Activated CD8-positive, alpha-beta memory T cell treated with anti-CD3 and anti-CD28 coated beads for 48 hours (primary cell): ENCODE measurements at places on chromosomes 7 and 10.

GRCh38 chr7:1963575-1963974 lies 269.2 kb downstream of the MAD1L1 start:
- no peak for DNase-seq

GRCh38 chr10:59976909-59977308 lies 70.6 kb upstream of the CCDC6 start:
- no peak for DNase-seq

- DNase-seq, result no peak
Observed at GRCh38 chr7:37538945-37539344, 90.3 kb upstream of the ELMO1 start.

DNA sequence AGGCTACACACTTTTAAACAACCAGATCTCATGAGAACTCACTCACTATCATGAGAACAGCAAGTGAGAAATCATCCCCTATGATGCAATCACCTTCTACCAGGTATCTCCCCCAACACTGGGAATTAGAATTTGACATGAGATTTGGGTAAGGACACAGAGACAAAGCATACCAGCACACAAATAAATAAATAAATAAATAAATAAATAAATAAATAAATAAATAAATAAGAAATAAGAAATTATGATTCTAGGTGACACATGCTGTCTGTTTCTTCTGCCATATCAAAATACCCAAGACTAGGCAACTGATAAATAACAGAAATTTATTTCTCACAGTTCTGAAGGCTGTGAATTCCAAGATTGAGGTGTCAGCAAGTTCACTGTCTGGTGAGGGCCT lies 87.2 kb upstream of the CYP2C9 start:
- DNase-seq, result no peak

DNA sequence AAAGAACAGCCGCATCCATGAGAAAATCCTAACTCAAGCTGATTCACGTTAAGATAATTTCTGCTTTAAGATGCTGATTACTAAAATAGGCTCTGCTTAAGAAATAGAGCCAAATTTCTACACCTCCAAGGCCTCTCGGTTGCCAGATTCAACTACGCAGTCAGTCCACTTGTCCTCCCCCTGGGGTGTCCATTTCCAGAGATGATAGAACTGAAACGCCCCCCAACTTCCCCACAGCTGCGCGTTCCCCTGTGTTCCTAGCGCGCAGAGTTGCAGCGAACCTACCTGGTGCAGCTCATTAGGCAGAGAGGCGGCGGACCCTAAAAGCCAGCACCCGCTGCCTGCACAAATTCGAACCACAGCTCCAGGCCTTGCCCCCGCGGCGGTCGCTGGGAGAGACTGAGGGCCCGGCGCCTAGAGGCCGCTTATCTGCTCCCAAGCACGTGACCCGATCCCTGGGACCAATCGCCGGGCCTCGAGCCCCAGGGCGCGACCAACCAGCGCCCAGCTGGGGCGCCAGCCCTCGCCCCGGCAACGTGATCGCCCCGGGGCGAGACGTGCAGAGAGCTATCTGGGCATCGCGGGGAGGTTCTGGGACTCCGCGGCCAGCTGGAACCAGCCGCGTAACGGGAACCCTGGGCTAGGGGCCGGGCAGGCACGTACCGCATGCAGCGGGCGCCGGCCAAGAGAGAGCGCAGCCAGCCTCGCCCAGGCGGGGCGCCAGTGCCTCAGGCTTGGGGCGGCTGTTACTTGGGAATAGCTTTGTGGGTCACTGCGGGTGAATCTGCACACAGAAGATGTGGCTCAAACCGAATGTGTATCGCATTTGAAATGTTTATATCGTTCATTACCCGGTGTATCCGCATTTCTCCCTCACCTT lies at the start of gene PPP1R3C:
PPP1R3C (minus strand) TSS at position 401 of the 880 bp plus-strand sequence; CDS start at position 299, 102 bp downstream.
- DNase-seq, result peak; percentile 15

GRCh38 chr10:86979977-86980448 lies 11.7 kb downstream of the ADIRF start:
- DNase-seq, result no peak

- DNase-seq, result no peak
Observed at GRCh38 chr7:137006293-137006692, 137.8 kb downstream of the CHRM2 start.

- no peak for DNase-seq
Observed at GRCh38 chr10:44619975-44620374, 235.1 kb upstream of the CXCL12 start.

DNA sequence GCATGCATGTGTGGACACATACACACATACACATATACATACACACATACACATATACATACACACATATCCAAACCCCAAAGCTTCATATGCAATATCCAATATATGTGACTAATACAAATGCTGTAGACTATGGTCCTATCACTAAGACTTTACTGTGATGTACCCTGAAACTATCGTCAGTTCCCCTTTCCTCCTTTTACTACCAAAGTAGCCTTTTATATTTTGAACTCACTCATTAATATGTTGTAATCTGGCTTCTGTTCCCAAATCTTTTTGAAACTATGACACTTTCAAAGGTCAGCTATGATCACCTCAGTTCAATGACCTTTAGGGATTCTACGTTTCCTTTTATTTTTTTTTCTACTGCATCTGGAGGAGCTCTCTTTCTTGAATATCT lies 64.8 kb upstream of the TFEC start:
- no peak for DNase-seq

DNA sequence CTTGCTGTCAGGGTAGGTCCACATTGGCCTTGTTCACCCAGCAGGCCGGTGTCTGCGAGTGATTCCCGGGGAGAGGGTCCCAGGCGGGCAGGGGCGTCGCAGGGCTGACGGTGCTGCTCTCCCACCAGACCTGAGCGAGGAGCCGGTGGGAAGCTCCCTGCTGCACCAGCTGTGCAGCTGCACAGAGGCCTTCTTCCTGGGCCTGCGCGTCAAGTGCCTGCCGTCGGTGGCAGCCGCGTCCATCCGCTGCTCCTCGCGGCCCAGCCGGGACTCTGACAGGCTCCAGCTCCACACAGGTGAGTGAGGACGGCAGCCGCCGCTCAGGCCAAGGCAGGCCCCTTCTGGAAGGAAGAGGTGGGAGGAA lies 14.6 kb downstream of the AMZ1 start:
- no peak for DNase-seq

DNA sequence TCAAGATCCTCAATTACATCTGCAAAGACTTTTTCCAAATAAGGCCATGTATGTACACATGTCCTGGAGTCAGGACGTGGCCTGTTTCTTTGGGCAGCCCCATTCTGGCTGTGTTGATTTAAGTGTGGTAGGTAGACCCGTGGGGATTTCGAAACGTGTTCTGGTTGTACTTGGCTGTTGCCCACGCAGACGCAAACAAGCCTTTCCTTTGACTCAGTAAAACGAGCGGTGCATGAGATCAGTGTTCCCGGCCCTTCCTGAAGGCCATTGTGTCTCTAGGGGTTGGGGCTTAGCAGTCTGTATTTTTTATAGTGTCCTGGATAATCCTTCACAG lies 64.8 kb upstream of the DNAJB6 start:
- DNase-seq, result no peak

DNA sequence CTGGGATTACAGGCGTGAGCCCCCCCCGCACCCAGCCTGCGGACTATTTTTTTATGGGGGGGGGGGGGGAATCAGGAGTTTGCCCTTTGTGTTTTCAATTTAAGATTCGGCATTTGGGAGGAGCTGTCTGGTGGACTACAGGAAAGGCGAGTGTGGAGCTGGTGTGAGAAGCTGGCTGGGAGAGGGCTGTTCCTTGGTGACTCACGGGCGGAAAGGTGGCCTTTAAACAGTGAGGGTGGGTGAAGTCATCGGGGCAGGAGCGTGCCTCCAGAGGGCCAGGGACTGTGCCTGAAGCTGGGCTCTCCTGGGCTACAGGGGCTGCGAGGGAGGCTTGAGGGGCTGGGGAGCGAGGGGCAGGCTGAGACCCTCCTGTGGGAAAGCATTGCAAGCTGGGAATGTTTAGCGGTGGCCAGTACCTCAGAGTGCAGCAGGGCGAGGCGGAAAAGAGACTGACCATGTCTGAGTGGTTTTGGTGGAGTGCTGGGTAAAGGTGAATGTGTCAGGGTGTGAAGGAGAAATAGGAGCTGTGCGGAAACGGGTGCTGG lies 39.7 kb upstream of the ZNF32 start:
- no peak for DNase-seq

GRCh38 chr10:66795866-66796265 lies 130.0 kb upstream of the LRRTM3 start:
- no peak for DNase-seq

DNA sequence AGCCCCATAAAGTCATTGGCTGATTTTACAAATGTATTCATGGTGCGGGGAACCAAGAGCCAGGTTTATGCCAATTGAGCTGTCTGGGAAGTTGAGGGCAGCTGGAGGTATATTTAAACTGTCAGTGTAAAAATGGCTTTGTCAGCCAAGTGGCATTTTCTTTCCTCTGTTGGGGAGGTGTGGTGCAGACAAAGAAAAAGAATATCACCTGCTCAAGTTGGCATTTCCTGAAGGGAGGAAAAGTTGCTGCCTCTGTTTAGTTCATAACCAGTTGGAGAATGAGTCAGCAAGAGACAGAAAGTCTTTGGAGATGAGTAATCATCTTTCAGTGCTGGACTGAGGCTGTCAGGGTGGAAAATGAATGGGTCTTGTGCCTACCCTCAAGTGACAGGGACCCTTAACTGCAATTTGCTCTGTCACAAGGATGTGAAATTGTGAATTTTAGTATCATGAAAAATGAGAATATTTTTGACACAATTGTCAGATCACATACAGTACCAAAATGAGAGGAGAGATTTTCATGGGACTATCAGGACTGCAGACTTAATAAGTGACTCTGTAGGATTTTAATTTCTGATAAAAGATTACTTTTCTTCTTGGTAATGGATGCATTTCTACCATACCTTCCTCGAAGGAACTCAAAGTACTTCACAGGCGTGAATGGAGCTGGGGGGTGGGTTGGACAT lies 137.3 kb downstream of the ANLN start:
- no peak for DNase-seq

DNA sequence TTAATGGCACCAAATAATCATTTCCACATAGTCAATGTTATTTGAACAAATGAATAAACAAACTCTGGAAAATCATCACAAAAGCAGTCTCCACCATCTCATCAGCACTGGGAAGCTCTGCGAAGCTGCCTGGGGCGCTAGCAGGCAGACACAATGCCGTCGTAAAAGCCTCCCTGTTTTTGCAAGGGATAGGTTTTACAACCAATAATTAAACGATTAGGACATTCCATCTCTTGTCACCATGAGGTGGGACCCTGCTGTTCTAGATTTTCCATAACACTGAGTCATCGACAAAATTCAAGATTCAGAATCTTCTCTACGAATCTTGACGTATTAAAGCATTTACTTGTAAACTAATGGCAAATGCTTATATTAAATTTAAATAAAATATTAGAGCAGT lies 172.8 kb upstream of the AKR1E2 start:
- DNase-seq, result no peak

GRCh38 chr10:52523696-52524095 lies 209.6 kb downstream of the DKK1 start:
- DNase-seq, result no peak

- no peak for DNase-seq
Observed at GRCh38 chr7:33558549-33559323, 346.6 kb upstream of the BMPER start.

GRCh38 chr7:142797391-142798377 lies 26.9 kb downstream of the PRSS2 start:
- DNase-seq, result no peak

- no peak for DNase-seq
Observed at GRCh38 chr10:75623310-75624093, 192.1 kb downstream of the LRMDA start.

DNA sequence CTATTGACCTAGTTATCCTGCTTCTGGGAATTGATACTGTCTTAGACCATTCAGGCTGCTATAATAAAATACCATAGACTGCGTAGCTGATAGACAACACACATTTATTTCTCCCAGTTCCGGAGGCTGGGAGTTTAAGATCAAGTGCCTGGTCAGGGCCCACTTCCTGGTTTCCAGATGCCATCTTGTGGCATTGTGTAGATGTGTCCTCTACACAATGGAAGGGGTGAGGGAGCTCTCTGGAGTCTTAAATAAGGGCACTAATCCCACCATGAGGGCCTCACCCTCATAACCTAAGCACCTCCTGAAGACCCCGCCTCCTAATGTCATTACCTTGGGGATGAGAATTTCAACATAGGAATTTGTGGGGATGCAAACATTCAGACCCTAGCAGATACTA lies 62.4 kb downstream of the SLC35B4 start:
- DNase-seq, result no peak

- DNase-seq, result no peak
Observed at GRCh38 chr7:36045326-36045725, 107.7 kb upstream of the EEPD1 start.

DNA sequence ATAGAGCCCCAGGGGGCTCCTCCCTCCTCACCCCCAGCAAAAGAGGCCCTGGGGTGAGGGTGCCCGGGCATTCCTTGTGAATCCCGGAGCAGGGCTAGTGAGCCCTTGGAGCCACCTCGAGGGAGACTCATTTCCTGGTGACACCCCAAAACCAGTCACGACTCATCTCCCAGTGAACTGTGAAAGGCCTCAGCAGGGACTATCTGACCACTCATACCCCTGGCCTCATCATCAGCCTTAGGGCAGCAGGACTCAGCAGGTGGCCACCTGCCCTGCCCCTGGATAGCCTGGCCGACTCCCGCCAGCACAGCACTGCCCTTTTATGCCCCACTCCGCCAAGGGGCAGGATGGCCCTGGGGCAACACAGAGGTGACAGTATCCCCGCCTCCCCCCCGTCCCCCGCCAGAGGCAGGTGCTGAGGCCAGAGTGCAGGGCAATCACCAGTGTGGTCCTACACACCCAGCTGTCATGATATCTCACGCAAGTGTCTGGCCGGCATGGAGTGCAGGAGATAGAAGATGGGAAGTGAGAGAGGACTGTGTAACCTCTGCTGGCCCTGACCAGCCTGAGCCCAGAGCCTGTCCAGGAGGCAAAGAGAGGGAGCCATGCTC lies 3.2 kb downstream of the SNCG start:
- DNase-seq, result no peak

- DNase-seq, result no peak
Observed at GRCh38 chr10:28594406-28594805, 61.5 kb downstream of the WAC start.

DNA sequence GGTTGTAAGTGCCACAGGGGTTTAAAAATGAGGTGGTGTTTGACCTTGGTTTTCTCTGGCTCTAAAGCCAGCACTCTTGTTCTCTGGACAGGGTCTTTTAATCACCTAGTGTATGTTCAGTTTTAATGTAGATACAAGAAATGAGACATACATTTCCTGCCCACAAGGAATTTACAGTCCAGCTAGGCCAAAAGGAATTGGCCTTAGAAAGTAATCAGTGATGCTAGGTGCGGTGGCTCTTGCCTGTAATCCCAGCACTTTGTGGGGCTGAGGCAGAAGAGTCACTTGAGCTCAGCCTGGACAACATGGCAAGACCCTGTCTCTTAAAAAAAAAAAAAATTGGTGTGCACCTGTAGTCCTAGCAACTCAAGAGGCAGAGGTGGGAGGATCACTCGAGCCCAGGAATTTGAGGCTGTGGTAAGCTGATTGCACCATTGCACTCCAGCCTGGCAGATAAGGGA lies 100.2 kb downstream of the LRMDA start:
- no peak for DNase-seq

- DNase-seq, result no peak
Observed at GRCh38 chr7:36441344-36442022, 51.8 kb downstream of the ANLN start.

GRCh38 chr7:39357648-39358047 lies 208.6 kb upstream of the YAE1 start:
- DNase-seq, result no peak
